Activated CD4-positive, alpha-beta T cell treated with anti-CD3 and anti-CD28 coated beads for 36 hours (primary cell): ENCODE measurements at places on chromosomes 11 and 22. TPM values are rescaled to one million over a fixed set of nuclear protein-coding genes. Genes with fewer than 3 reads are reported as not detected.

The TRIM48 gene
- total RNA-seq: not detected

The CALCA gene
- not detected for total RNA-seq

The TMEM121B gene
- total RNA-seq: 0.19 TPM

The POU2AF1 gene
- 9.6 TPM for total RNA-seq

The SHANK2 gene
- not detected for total RNA-seq
